ENCODE measurements at places on chromosomes 12 and 14.

DNA sequence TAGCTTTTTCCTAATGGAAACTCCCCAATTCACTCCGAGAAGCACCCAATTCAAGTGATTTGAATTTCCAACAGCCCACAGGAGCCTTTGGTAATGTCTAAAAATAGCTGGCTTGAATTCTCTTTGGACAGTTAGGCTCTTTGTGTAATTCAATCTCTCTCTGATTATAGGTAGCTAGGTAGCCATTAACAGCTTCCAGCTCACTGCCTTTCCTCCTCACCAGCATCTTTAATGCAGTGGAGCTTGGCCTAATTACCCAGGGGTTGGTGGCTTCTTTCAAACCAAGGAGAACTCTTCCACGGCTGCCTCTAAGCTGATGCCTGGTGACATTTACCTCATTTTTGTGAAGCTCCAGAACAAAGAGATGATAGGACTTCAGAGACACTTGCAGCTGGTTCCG, 86.4 kb downstream of the WSCD2 start:
- DNase-seq: no peak

DNA sequence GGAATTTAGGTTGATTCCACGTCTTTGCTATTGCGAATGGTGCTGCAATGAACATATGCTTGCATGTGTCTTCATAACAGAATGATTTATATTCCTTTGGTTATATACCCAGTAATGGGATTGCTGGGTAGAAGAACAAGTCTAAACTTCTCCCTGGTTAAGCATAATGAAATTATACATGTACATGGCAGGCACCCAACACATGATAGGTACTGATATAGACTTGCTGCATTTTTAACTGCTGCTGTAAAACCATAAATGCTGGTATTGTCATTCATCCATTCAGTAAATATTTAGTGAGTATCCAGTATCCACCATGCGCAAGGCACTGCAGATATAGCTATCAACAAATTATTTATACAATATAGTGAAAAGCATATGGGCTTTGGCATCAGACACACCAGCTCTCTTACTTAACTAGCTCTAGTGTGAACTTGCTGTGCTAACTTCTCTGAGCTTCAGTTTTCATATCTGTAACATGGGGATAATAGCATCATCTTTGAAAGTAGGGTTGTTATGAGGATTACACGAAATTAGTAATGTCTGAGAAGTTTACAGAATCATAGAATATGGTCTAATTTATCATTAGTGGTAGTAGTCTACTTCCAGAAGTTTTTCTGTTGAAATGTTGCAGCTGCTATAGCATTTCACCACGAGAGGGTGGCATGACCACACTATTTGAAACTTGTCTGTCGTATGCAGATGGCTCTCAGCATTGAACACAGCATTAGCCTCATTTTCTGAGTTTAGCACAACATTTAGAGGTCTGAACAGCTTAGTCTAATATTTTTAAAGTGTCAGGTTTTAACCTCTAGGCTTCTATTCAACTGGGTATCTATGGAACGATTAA, 32.0 kb upstream of the SEL1L start:
- peak; percentile 47 for DNase-seq

GRCh38 chr12:106301241-106301610, 1.3 kb upstream of the TCP11L2 start:
- DNase-seq: no peak

- no peak for DNase-seq
Observed at GRCh38 chr14:105853089-105853906, 326.9 kb downstream of the TMEM121 start.

- peak; percentile 10 for DNase-seq
Observed at GRCh38 chr12:91367234-91367849, 184.7 kb upstream of the DCN start.

DNA sequence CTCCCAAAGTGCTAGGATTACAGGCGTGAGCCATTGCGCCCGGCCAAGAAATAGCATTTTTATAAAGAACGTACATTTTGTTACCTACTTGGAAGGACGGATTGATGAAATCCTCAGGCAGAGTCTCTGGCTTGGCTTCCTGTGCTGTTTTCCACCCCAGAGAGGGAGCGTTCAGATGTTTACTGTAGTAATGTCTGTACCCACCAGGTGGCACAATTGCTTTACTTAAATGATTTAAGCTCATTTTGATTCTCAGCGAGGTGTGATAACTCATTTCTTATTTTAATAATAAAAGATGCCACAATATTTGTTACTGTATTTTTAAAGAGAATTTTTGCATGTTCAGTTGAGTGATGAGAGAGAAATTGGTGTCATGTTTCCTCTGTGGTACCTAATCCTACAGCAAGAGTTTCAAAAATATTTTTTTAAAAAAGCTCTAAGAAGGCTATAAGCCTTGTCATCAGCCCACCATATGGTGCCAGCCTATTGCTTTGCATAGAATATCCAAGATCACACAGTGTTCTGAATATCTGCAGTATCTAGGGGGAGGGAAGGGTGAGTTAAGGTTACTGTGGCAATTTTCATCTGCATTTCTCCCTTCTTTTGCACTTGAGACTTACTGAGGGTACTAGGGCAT, 82.6 kb upstream of the TRAF3 start:
- DNase-seq: peak; percentile 66

- no peak for DNase-seq
Observed at GRCh38 chr12:108332791-108333382, 6.2 kb downstream of the CMKLR1 start.

DNA sequence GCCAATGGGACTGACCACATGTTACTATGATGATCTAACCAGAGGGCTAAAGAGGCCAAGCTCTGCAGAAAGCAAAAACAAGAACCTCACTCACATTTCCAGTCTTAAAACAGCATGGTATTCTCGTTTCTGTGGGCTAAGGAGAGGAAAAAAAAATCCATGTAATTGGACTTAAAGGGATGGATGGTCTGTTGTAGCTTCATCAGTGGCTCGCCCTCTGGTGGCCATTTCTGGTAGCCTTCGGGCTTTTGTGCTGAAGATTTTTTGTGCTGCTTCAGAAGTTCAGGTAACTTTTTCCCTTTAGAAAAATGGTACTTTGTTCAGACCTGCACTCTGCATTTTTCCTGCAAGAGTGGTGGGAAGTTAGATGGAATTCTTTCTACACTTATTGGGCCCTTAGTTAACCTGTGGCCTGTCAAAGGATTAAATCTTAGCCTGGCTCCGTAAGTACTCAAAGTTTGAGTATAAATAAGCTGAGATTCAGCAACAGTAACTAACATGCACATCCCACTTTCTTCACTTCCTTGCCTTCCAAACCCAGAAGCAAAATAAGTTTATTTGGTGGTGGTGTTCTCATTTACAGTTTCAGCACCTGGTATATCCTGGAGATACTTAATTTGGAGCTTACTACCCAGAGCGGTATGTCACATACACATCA, 22.3 kb downstream of the DCAF4 start:
- peak; percentile 73 for DNase-seq

DNA sequence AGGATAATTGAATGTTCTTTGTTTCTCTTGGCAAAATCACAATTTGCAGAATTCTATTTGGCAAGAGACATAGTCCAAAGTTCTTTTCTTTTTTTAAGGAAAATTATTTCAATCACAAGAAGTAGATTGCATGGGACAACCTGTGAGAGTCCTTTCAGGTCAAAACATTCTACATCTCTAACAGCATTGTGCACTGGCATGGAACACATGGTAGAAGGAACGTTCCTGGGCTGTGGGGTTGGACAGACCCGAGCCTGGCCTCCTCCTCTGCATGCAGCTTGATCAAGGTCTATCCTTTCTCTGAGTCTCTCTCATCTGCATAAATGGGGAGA, 88.6 kb upstream of the CPSF6 start:
- DNase-seq: no peak

DNA sequence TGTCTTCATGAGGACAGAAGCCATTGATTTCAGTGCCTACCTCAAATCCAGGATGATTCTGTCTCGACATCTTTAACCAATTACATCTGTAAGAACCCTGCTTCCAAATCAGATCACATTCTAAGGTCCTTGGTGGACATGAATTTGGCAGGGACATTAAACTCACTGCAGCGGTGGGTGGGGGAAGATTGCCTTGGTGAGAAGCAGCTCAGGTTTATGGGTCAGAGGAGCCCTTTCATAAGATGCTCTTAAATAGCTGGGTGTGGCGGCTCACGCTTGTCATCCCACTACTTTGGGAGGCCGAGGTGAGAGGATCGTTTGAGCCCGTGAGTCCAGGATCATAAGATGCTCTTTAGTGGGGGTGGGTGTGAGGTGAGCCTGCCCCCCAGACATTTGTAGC, 42.9 kb downstream of the ELK3 start:
- no peak for DNase-seq

GRCh38 chr12:130097798-130098255, 64.4 kb upstream of the FZD10 start:
- DNase-seq: no peak

DNA sequence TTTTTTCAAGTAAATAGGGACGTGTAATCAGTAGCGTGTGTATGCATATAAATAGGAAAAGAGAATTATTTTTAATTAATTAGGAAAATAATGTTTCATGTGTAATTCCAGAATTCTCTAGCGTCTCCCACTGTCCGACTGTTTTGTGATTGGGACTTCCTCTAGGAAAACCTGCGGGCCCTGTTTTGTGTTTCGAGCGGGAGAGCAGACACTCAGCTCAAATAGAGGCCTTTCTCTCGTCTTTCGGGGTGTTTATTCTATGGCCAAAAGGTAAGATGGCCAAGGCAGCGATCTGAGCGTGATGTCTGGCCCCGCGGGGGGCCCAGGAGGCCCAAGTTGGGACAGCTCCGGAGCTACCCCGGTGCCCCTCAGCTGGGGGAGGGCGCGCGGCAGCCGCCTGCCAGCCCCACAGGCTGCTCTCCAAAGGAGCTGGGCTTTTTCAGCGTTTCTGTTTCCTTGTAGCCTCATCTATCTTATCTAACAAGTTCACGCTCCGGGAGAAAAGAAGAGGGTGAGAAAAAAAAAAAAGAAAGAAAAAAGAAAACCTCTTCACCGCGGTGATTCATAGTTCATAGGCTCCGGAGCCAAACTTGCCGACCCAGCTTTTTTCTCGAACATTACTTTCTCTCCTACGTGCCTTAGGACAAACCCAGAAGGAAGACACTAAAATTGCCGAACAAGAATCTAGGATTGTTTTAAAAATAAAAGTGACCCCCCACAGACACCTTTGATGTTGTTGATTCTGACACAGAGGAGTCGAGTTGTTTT, 7.5 kb upstream of the FOXG1 start:
- DNase-seq: no peak

DNA sequence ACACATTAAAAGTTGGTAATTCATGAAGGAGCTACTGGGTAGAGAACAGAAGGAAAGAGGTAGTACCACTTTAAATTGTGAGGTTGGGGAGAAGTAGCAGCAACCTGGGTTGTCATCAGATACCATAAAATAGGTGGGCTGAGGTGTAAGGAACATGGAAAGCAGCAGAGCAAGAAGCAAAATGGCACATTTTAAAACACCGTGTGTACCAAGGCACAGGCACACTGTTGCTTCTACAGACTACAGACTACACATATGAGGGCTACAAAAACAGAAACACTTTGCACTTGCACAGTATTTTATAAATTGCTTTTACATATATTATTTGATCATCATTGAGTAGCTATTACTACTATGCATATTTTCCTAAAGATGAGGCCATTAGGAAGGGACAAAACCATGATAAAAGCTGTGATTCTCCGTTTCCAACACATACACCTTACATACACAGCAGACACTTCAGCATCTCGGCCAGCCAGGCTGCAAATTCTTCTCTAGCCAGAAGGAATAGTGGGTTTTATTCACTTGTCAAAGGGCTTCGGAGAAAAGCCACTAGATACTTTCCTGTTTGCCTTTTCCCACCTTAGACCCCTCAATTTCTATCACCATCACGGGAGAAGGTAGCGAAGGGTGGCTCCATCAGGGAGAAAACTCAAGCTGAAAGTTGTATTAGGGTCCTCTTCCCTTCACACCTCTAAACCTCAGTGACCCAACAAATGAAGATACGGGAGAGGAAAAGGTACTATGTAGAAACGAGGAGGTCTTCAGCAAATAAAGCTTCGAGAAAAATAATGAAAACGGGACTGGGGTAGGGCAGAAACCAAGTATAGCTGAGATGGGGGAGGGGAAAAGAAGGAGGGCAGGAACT, 1.6 kb downstream of the PYM1 start:
- no peak for DNase-seq

DNA sequence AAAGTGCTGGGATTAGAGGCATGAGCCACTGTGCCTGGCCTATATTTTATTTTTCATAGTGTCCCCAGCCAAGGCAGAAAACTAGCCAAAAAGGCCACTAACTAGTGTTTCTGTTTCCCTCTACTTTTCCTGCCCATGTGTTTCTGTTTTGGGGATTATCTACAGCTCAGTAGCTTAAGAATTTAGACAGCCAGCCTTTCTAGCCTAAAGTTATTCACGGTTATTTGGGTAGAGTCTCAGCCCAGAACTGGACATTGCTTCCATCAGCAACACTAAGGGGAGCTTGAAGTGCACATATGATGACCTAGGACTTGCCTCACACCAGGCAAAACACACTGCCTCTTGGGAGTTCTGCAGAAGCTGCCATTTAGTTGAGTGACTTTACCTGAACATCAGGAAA, 17.9 kb downstream of the PROX2 start:
- DNase-seq: no peak

DNA sequence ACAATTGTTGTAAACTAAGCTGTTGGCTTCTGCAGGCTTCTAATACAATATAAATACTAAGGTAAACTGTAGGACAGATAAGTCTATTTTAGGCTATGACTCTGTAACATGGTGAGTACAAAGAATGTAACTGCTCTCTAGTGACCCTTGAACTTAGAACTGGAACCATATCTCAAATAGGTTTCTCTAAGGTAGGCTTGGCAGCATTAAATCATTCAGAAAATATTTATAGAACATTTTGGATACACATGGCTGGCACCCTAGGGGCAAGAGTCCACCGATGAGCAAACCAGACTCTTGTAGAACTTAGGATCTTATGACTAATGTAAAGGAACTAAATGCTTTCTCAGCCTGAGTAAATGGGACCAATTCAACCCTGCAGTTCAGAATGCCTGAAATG, 19.4 kb upstream of the SLC25A3 start:
- no peak for DNase-seq

GRCh38 chr12:114783089-114783618, 99.2 kb upstream of the TBX3 start:
- no peak for DNase-seq

DNA sequence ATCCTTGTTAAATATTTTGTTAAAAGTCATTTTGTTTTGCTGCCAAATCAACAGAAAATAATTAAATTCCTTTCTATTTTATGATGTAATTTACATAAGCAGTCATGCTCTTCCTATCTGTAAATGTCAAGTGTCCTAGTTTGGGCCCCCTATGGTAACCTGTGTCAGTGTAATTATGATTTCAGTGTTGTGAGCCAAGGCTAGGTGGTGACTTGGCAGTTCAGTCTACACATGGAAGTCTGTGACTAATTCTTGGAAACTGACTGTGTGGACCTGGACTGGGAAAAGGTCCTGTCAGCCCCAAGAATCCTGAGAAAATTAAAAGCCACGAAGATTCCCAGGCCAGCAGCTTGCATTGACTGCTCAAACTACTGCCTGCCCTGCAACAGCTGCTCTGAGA, 371.0 kb downstream of the FUT8 start:
- no peak for DNase-seq

- no peak for DNase-seq
Observed at GRCh38 chr14:44271637-44272036, 235.4 kb downstream of the FSCB start.
